CD4-positive, alpha-beta memory T cell (primary cell): ENCODE measurements at places on chromosomes 5 and 9.

GRCh38 chr5:56696900-56697299, 118.4 kb upstream of the MAP3K1 start:
- no peak overlapping the region for H3K4me3 ChIP-seq
- no peaks in the 10 kb centered on the region for H3K36me3 ChIP-seq
- H3K27me3 ChIP-seq, result no peaks in the 10 kb centered on the region
- peaks cover 91% of the 10 kb centered on the region for H3K4me1 ChIP-seq
- peak; percentile 49 for DNase-seq

DNA sequence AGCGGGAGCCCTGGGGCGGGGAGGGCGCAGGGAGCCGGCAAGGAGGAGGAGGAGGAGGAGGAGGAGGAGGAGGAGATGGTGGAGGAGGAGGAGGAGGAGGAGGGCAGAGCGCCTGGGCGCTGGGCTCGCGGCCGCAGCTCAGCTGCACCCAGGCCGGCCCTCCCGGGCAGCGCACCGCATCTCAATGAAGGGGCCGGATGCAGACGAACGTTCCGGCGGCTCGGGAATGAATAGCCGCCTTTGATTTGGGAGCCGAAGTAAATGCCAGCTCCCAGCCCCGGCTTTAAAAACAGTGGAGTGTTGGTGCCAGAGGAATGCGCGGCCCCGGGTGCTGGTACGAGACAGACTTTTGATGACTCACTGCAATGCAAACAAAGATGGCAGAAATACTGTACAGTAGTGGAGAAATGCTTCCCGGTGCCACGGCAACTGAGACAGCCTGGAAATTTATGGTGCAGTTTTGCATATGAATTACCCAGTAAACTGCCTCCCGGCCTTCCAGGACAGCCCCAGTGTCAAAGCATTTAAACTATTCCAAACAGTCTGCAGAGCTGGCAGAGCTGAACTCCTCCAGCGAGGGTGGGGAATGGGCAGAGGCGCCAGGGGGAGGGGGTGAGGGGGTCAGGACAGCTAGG, 43.1 kb downstream of the NACC2 start:
- H3K36me3 ChIP-seq, result no peaks in the 10 kb centered on the region
- no peak overlapping the region for H3K27ac ChIP-seq
- H3K4me1 ChIP-seq, result peaks cover 27% of the 10 kb centered on the region
- no peak overlapping the region for H3K4me3 ChIP-seq
- no peaks in the 10 kb centered on the region for H3K27me3 ChIP-seq
- DNase-seq, result no peak

DNA sequence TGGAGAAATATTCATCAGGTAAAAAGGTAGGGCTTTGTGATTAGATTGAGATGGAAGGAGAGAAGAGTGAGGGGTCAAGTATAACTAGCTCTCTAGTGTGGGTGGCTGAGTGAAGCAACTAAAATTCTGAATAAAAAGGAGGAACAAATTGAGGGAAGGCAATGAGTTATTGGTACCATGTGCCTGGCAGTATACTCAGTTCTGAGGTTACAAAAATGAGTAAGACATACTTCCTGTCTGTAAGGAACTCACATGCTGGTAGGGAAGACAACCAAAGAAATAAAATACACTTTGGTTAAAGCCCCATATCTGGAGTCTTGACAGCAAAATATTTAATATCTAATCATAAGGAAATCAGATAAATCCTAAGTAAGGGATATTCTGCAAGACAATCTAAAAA, 476.8 kb upstream of the C9orf72 start:
- H3K27ac ChIP-seq, result no peak overlapping the region
- no peak overlapping the region for H3K4me3 ChIP-seq
- DNase-seq, result no peak
- H3K27me3 ChIP-seq, result no peaks in the 10 kb centered on the region
- no peaks in the 10 kb centered on the region for H3K36me3 ChIP-seq

GRCh38 chr9:13790055-13790454, 510.6 kb upstream of the MPDZ start:
- H3K27me3 ChIP-seq, result no peaks in the 10 kb centered on the region
- DNase-seq, result no peak
- no peak overlapping the region for H3K27ac ChIP-seq
- no peak overlapping the region for H3K4me3 ChIP-seq
- H3K4me1 ChIP-seq, result no peaks in the 10 kb centered on the region

GRCh38 chr9:22240619-22241018, 206.0 kb upstream of the DMRTA1 start:
- H3K27ac ChIP-seq, result no peak overlapping the region
- H3K27me3 ChIP-seq, result no peaks in the 10 kb centered on the region
- DNase-seq, result no peak
- no peak overlapping the region for H3K4me3 ChIP-seq

- no peak overlapping the region for H3K4me3 ChIP-seq
- H3K27ac ChIP-seq, result no peak overlapping the region
- H3K36me3 ChIP-seq, result no peaks in the 10 kb centered on the region
- no peaks in the 10 kb centered on the region for H3K4me1 ChIP-seq
Observed at GRCh38 chr5:14136228-14136627, 6.9 kb upstream of the TRIO start.

GRCh38 chr9:121878271-121878822, 214.8 kb downstream of the TTLL11 start:
- no peak for DNase-seq
- no peaks in the 10 kb centered on the region for H3K27me3 ChIP-seq
- no peak overlapping the region for H3K27ac ChIP-seq
- no peaks in the 10 kb centered on the region for H3K36me3 ChIP-seq

GRCh38 chr9:85115473-85115872, 445.9 kb downstream of the NTRK2 start:
- no peak overlapping the region for H3K27ac ChIP-seq
- H3K36me3 ChIP-seq, result no peaks in the 10 kb centered on the region
- H3K4me1 ChIP-seq, result no peaks in the 10 kb centered on the region
- H3K4me3 ChIP-seq, result no peak overlapping the region
- H3K27me3 ChIP-seq, result no peaks in the 10 kb centered on the region
- DNase-seq, result no peak

DNA sequence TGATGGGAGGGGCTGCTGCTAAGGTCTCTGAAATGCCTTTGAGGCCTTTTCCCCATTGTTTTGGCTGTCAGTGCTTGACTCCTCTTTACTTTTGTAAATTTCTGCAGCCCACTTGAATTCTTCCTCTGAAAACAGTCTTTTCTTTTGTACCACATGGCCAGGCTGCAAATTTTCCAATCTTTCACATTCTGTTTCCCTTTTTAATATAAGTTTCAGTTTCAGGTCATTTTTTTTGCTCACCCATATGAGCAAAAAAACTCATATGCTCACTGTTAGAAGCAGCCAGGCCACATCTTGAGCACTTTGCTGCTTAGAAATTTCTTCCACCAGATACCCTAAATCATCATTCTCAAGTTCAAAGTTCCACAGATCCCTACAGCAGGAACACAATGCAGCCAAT, 234.6 kb upstream of the ADRA1B start:
- H3K27me3 ChIP-seq, result no peaks in the 10 kb centered on the region
- no peak overlapping the region for H3K4me3 ChIP-seq
- no peak for DNase-seq
- no peak overlapping the region for H3K27ac ChIP-seq
- no peaks in the 10 kb centered on the region for H3K4me1 ChIP-seq
- no peaks in the 10 kb centered on the region for H3K36me3 ChIP-seq

- no peaks in the 10 kb centered on the region for H3K4me1 ChIP-seq
- no peaks in the 10 kb centered on the region for H3K27me3 ChIP-seq
- no peak overlapping the region for H3K4me3 ChIP-seq
- no peak overlapping the region for H3K27ac ChIP-seq
- DNase-seq, result no peak
Observed at GRCh38 chr9:103474156-103474555, 479.0 kb downstream of the CYLC2 start.

GRCh38 chr5:85052826-85053225, 668.1 kb upstream of the EDIL3 start:
- H3K27me3 ChIP-seq, result no peaks in the 10 kb centered on the region
- no peak overlapping the region for H3K27ac ChIP-seq
- DNase-seq, result no peak
- no peaks in the 10 kb centered on the region for H3K4me1 ChIP-seq
- H3K36me3 ChIP-seq, result no peaks in the 10 kb centered on the region
- no peak overlapping the region for H3K4me3 ChIP-seq

- no peak overlapping the region for H3K27ac ChIP-seq
- DNase-seq, result no peak
- H3K27me3 ChIP-seq, result no peaks in the 10 kb centered on the region
- H3K4me3 ChIP-seq, result no peak overlapping the region
Observed at GRCh38 chr5:45521067-45521466, 175.1 kb downstream of the HCN1 start.

DNA sequence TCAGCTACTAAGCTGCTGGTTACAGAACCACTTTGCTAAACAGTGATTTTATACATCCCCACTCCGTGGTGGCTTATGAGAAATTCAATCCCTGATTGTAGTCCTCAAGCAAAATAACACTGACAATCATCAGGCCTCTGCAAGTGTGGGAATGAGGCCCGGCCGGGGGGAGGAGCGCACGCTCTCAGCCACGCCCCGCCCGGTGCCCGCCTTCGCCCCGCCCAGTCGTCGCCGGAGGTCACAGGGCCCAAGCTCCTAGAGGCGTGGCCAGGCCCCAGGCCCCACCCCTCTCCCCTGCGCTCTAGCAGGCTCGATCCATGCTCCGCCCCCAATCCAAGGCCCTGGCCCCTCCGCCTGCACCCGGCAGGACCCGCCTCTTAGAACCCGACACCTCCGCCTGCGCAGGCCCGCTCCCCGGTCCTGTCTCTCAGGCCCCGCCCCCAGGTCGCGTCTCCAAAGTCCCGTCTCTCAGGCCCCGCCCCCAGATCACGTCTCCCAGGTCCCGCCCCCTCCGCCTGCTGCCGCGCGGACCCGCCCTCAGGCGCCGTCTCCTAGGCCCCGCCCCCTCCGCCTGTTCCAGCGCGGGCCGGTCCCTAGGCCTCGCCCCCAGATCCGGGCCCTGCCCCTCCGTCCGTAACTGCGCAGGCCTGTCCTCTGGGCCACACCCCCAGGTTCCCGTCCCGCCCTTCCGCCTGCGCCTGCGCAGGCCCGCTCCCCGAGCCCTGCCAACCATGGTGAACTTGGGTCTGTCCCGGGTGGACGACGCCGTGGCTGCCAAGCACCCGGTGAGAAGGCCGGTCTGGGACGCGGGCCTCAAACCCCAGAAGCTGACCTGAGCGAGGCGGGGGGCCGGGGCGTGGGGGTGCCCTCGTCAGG, at the start of gene TMEM141:
TSS of gene TMEM141 (plus strand) at position 705 of the 876 bp plus-strand sequence. CDS start at position 732, 27 bp downstream.
- H3K4me3 ChIP-seq, result peak within 1 kb of the TSS; percentile 61
- DNase-seq, result peak; percentile 100
- H3K4me1 ChIP-seq, result peaks cover 28% of the 10 kb centered on the region
- H3K27me3 ChIP-seq, result no peaks in the 10 kb centered on the region
- H3K27ac ChIP-seq, result peak within 1 kb of the TSS; percentile 93
- peaks cover 14% of the 10 kb centered on the region for H3K36me3 ChIP-seq

DNA sequence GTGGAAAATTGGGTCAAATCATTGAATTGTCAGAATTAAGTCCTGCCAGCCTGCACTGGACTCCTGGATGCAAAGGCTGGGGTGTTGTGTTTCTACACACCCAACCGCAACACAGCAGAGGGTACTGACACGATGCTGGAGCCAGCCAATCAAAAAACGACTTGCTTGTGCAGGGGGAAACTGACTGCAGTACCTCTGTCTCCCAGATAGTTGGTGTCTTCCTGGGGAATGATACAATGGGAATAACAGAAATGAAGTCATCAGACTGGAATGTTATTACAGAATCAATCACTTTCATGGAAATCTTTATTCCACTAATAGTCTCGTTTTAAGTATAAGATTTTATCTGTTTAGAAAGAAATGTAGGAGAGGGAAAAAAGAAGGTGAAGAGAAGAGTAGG, 330.3 kb downstream of the MLLT3 start:
- H3K27ac ChIP-seq, result no peak overlapping the region
- DNase-seq, result no peak
- no peaks in the 10 kb centered on the region for H3K4me1 ChIP-seq
- H3K4me3 ChIP-seq, result no peak overlapping the region
- H3K27me3 ChIP-seq, result no peaks in the 10 kb centered on the region

- H3K4me3 ChIP-seq, result no peak overlapping the region
- no peak for DNase-seq
- H3K4me1 ChIP-seq, result no peaks in the 10 kb centered on the region
- no peaks in the 10 kb centered on the region for H3K36me3 ChIP-seq
Observed at GRCh38 chr5:89302102-89302891, 419.3 kb upstream of the MEF2C start.
